ENCODE measurements at places on chromosomes 11 and 22.

GRCh38 chr11:20609727-20610707 lies 10.6 kb downstream of the SLC6A5 start:
- peak; percentile 92 for DNase-seq

- no peak for DNase-seq
Measured at GRCh38 chr22:38881997-38882879, 10.2 kb upstream of the CBX6 start.

- DNase-seq = no peak
Measured at GRCh38 chr11:44764583-44764982, 37.8 kb downstream of the TSPAN18 start.

DNA sequence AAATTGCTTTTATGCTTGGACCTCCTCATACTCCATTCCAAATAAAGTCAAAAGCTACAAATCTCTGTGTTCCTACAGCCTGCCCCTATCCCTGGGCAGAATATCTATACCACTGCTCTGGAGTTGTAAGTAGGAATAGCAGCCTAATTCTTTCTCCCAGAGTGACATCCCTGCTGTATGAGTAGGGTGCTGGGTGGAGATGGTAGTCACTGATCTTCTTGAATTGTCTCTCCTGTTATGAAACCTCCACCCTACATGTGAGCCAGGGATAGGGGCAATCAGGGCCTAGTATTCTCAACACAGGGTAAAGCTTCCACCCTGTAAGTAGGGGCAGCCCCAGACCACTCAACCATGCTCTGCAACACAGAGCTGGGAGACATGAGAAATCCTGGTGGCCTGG lies 19.8 kb downstream of the GALNT18 start:
- DNase-seq = no peak

GRCh38 chr11:112806876-112807275 lies 154.3 kb upstream of the NCAM1 start:
- no peak for DNase-seq

DNA sequence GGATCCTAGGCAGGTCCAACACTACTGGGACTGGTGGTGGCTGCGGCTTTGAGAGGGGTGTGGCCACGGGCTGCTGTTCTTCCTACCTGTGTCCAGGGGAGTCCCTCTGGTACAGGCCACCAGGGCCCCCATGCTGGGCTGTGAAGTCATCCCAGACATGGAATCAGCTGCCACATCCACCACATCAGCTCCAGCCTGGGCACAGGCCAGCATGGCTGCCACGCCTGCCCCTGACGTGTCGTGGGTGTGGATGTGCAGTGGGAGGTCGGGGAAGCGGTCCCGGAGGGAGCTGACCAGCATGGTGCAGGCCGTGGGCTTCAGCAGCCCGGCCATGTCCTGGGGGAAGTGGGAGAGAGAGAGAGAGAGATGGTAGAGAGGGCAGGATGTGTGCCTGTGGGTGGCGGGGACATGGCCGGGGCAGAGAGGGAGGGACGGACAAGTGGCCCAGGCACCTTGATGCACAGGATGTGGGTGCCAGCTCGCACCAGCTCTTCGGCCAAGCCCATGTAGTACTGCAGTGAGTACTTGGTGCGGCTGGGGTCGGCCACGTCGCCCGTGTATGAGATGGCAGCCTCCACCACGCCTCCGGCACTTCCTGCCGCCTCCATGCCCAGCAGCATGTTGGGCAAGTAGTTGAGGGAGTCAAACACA lies 6.2 kb upstream of the LRFN4 start:
- no peak for DNase-seq

- DNase-seq = no peak
Measured at GRCh38 chr11:122933416-122933815, 48.2 kb downstream of the BSX start.

- DNase-seq = no peak
Measured at GRCh38 chr11:48047616-48048015, 67.3 kb downstream of the PTPRJ start.

GRCh38 chr11:132777067-132777975 lies 755.0 kb downstream of the OPCML start:
- DNase-seq = no peak

- DNase-seq = peak; percentile 13
Measured at GRCh38 chr11:95344932-95345642, 114.1 kb upstream of the SESN3 start.

DNA sequence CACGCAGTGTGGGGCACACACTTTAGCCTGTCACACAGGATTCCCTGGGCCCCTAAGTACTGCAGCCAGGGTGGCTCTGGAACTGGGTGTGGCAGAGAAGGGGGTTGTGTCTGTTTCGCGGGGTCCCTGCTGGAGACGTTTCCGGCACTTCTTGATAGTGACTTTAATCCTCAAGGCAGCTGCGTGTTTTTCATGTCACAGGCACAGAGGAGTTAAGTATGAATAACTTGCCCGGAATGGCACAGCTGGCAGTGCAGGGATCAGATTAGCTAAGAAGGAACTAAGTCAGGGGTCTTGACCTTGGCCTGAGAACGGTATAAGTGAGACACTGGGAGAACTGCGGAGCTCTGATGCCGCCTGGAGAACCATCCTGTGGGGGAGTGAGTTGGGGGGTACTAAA lies 7.5 kb upstream of the KRTAP5-7 start:
- no peak for DNase-seq

- no peak for DNase-seq
Measured at GRCh38 chr11:83709434-83709833, 423.3 kb upstream of the CCDC90B start.

DNA sequence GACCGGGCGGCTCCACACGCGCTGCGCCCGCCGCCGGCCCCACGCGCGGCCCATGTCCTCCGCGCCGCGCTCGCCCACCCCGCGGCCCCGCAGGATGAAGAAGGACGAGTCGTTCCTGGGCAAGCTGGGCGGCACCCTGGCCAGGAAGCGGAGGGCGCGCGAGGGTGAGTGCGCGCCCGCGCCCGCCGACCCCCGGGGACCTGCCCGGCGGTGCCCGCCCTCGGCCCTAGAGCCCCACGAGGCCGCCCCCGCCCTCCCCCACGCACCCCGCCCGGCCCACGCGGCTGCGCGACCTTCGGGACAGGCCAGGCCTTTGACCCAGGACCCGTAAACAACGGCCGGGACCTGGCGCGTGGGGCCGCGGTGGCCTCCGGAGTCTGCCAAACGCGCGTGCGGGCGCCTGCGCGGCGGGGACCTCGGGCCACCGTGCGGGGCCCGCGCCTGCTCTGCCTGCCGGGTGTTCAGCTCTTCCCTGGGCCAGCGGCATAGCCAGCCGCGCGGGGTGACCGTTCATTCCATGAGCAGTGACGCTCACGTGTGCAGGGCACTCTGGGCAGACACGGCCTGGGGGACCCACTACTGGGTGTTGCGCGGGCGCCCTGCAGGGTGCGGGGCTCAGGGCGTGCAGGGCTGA lies at the start of gene PARVB:
Gene PARVB (plus strand): TSS at position 15 of the 634 bp plus-strand sequence. CDS start 38 bp downstream, at position 53.
- DNase-seq = no peak

- peak; percentile 8 for DNase-seq
Measured at GRCh38 chr11:130215531-130216220, 56.1 kb downstream of the ST14 start.

GRCh38 chr11:116697011-116697410 lies 75.8 kb downstream of the BUD13 start:
- no peak for DNase-seq

DNA sequence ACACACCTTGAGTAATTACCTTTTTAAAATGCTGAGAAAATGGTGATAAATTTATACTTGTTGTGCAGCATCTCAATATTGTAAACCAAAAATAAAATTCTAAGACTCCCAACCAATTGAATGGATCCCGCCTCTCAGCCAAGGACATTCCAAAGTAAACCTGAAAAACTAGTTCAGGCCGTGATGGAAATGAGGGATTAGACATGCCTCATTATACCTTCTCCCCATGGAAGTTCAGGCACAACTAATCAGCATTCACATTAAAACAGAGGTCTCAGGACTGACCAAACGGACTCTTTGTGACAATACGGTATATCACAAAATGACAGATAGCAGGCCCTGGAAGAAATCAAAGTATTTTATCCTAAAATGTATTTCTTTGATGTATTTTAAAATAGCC lies 907.4 kb upstream of the RAG2 start:
- no peak for DNase-seq

GRCh38 chr11:30725645-30726195 lies 139.6 kb upstream of the MPPED2 start:
- DNase-seq = no peak

DNA sequence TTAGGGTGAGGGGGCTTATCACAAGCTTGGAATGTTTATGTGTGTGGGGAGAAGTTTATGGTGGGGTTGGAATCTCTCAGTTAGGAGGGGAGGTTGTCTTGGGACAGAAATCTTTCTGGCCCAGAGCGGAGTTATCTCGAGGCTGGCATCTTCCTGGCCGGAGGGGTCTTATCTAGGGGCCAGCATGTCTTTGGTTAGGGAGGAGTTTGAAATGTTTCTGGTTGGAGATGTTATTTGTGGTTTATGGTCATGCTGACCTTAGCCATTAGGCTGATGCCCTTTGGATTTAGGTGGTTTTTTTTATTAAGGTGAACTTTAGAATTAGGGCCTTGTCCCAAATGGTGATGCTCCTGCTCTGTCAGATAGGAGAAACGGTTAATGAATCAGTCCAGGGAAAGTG lies 7.9 kb upstream of the RBMXL2 start:
- DNase-seq = no peak

- peak; percentile 16 for DNase-seq
Measured at GRCh38 chr22:39097098-39098020, at the start of gene APOBEC3H. Gene APOBEC3H (plus strand): TSS chr22:39097244. CDS start chr22:39100279, 3,035 bp downstream.

GRCh38 chr11:75760710-75761493 lies 7.7 kb upstream of the DGAT2 start:
- DNase-seq = no peak

DNA sequence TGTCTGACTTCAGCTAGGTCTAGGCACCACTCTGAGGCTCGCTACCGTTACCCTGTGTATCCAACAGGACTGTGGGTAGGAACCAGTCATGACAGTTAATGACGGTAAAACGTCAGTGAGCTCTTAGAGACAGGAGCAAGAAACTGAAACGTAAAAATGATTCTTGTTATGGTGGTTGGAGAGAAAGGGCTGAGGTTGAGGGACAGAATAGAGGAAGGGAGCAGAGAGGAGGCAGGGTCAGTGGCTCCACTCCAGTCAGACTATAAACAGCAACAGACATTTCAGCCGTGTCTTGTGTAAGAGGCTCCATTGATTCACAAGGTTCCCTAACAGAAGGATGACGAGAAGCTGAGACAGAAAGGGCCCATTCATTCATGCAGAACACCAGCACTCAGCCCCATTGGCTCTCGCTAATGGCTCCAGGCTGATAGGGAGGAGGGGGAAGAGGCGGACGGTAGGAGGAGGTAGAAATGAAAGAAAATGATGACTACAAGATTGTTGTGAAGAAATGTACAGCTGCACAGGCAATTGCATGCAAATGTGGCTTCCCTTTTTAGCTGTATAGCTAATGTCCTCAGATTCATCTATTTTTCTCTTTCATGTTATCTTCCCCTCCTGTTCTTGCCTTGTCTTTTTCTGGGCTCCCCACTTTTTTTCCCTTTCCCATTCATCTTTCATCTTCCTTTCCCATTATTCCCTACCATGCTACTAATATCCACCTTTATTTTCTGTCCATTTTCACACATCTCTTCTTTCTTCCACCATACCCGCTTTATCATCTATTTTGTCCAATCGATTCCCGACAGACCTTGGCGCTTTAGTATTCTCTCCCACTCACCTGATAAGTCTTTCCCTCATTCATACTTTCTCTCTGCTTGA lies 34.3 kb downstream of the ETS1 start:
- no peak for DNase-seq

DNA sequence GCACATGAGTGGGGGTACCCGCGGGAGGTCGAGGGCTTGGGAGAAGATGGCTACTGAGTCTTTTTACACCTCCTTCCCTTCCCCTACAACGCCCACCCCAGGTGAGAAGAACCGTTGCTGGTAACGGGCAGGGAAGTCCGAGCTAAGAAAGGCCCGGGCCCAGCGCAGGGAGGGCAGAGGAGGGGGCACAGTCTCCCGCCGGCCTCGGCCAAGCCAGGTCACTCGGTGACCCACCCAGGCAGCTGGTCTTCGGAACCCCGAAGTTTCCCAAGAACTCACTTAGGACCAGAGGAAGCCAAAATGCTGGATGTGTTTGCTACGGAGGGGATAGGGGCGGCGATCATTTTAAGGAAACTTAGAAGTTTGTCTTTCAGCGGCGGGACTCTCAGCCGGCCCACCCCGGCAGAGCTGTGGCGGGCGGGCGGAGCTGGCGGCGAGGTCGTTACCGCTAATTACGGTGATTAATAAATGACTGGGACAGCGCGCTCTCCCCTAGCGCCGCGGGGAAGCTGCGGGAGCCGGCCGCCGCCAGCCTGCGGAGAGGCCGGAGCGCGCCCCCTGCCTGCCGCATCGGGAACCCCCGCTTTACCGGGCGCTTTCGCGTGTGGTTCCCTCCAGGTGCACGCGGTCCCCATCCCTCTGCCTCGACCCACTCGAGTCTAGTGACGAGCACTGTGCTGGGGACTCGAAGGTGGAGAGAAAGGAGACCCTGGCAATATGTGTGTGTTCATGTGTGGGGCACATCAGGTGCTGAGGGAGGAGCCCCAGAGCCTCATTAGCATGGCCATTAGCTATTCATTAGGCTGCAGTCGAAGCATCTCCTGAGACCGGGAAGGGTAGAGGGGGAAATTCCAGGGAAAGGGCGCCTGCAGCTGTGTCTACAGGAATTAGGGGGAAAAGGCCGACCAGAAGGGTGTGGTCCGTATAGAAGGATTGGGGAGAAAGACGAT lies 945 bp downstream of the ROBO3 start:
- peak; percentile 59 for DNase-seq

DNA sequence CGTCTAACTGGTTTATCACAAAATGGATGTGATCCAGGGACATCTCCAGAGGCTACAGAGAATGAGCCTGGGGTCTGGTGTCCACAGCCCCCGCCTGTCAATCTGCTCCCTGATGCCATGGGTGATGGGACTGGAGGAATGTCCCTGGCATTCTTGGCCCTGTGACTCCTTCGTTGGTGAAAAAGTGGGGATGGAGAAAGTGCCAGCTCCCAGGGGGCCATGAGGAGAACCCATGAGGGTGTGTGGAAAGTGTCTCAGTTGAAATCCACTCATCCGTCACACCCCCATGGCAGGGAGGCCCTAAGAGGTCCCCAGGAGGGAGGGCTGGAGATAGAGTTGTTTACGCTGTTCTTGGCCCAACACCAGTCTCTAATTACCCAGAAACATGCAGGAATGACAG lies 322.0 kb downstream of the CTTN start:
- DNase-seq = no peak

DNA sequence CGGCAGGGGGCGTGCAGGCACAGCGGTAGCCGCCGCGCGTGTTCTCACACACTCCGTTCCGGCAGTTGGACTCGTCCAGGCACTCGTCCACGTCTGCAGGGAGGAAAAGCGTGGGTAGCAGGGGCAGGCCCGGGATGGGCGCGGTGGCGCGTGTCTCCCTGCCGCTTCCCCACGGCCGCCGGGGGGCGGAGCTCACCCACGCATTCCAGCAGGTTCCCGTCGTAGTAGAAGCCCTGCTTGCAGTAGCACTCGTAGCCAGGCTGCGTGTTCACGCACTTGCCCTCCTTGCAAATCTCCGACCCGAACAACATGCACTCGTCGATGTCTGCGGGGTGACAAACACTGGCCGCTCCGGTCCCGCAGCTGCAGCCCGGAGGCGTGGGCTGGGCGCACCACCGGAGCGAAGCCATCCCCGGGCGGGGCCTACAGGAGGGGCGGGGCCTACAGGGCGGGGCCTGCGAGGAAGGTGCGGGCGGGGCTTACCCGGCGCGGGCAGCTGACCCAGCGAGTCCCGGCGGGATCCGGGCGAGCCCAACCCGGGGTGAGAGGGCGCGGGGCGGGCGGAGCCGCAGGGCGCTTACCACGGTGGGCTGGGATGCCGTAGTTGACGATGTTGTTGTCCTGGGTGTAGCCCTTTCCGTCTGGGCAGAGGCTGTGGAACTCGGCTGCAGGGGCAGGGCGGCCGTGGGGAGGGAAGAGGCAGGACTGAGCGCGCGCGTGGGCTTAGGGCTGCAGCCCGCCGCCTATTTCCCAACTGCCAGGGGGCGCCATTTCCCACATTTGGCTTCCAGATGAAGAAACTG lies 15.6 kb downstream of the SCYL1 start:
- peak; percentile 83 for DNase-seq
